ENCODE measurements at places on chromosomes 7 and 10.

GRCh38 chr7:80946858-80947257, 28.0 kb upstream of the SEMA3C start:
- no peak for DNase-seq

DNA sequence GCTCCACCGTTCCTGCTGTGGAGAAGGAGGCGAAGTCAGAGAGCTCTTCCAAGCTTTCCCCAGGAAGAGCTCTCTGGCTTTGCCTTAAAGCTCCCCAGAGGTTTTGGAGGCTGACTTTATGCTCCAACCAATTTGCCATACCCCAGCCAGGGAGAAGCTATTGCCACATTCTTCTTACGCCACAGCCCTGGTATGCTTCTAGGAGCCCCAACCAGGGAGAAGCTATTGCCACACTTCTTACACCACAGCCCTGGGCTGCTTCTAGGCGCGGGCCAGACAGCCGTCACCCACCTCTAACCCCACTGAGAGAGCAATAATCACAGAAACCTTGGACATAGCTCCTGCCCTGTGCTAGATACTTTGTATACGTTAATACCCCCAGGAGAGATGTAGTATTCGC, 951 bp downstream of the ELOVL3 start:
- DNase-seq, result no peak

DNA sequence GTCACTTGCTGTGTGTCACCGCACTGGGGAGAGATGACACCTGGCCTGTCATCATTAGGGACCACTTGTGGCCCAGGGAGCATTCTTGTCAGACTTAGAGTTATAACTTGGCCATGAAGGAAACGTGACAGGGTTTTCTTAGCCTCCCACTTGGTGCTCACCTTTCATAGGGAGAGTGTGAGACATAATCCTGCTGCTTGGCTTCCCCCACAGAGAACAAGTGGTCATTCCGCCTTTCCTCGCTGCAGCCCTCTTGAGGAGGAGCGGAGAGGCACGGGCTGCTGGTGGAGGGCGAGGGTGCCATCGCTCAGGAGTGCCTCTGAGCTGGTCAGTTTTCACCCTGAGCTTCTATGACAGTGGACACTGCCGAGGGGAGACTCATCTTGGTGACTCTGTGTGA, 125.0 kb upstream of the GJD4 start:
- DNase-seq, result no peak

DNA sequence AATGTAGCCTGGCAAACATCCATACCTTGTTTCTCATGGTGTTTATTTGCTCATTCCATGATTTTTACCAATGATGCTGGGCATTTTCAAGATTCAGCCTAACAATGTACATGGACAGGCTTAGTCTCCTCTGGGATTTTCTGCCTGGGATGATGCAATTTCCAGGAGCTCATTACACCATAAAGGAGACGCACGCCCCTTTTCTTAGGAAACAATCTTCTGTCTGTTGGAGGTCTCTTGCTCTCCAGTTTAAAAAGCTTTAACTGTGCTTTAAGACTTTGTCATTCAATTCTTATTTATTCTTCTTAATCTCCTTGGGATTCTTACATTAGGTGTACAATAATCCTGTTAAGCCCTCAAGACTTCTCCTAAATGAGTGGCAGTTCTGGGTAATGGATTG, 150.3 kb upstream of the NRP1 start:
- DNase-seq, result no peak

GRCh38 chr7:120760050-120760449, 97.9 kb downstream of the TSPAN12 start:
- DNase-seq, result no peak

DNA sequence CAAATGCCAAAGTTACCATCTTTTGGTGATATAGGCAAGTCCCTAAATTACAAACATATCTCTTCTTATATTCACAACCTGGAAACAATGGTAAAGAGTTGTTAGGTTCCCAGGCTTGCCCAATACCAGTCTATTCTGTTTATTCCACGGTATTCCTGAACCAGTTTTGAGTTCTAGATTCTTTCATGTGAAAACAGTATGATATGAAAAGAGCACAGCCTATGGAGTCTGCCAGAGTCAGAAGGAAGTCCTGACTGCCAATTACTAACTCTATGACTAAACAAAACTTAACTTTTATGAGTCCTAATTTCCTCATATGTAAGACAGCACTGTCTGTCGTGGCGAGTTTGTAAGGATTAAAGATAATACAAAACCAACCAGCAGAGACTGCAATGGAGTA, 5.6 kb downstream of the ABI1 start:
- DNase-seq, result no peak

DNA sequence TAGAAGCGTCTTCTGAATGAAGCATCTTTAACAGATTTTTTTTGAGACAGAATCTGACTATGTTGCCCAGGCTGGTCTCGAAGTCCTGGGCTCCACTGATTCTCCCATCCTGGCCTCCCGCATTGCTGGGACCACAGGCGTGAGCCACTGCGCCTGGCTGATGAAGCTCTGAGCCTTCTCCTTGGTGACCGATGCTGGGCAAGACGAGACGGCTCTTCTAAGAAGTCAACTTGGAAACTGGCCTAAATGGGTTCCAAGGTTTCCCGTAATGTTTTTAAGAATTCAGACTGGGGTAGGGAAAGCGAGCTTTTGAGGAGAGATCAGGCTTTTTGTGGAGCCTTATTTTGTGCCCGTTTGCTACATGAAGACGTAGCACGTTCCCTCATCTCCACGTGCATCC, 224.5 kb downstream of the ZMYND11 start:
- no peak for DNase-seq

GRCh38 chr10:31866118-31866670, 62.4 kb downstream of the ARHGAP12 start:
- DNase-seq, result no peak

- DNase-seq, result no peak
Measured at GRCh38 chr10:112026438-112026837, 157.1 kb downstream of the GPAM start.

DNA sequence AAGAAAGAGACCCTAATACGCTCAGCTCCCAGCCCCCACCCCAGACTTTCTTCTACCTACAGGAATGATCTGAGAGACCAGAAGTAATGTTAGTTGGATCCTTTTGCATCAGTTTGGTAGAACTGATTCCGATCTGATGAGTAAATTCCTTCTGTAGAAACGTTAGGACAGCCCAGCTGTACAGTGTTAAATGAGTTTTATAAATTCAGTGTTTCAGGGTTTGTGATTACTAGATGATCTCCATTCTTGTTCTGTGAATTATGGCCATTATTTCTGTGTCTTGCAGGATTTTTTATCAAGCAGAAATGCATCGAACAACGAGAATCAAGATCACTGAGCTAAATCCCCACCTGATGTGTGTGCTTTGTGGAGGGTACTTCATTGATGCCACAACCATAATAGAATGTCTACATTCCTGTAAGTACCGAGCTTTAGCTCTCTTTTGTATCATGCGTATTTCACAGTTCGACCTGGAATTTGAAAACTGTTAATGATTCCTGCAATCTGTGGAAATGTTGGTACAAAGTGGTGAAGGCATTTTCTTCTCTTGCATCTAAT, 5.3 kb downstream of the BMI1 start:
- DNase-seq, result no peak

DNA sequence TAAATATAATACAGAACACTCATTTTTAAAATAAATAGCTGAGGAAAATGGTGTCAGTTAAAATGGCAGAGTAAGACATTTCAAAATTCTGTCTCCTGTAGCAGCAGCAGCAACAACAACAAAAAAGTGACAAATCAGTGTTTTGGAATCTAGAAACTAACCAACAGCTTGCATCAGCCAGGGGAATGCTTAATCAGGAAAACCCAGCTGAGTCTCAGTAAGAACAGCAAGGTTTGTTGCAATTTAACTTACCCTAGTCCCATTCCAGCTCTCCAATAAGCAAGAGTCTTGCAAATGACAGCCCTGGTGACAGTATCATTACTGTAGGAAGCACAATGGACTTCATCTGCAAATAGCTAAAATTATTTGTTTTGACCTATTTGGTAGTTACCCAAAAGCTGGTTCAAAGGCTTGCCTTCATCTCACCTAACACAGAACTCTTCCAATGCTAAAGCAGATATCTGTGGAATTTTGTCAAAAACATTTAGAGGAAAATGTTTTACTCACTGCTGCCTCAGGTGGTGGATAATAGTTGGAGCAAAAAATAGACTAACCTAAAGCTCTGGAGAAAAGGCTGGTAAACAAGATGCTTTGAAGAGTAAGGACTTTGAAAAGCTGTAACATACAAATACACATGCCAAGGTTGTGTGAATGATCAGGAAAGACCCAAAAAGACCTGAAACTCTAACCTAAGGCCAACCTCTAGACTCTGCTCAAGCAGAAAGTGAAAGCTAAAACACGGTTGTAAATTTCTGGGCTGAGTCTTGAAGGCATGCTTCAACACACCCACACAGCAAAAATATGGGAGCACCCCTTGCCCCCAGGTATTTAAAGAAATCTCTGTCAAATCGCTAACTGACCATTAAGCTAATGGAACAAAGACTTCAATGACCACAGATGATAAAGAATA, 9.9 kb upstream of the ARHGAP22 start:
- no peak for DNase-seq

DNA sequence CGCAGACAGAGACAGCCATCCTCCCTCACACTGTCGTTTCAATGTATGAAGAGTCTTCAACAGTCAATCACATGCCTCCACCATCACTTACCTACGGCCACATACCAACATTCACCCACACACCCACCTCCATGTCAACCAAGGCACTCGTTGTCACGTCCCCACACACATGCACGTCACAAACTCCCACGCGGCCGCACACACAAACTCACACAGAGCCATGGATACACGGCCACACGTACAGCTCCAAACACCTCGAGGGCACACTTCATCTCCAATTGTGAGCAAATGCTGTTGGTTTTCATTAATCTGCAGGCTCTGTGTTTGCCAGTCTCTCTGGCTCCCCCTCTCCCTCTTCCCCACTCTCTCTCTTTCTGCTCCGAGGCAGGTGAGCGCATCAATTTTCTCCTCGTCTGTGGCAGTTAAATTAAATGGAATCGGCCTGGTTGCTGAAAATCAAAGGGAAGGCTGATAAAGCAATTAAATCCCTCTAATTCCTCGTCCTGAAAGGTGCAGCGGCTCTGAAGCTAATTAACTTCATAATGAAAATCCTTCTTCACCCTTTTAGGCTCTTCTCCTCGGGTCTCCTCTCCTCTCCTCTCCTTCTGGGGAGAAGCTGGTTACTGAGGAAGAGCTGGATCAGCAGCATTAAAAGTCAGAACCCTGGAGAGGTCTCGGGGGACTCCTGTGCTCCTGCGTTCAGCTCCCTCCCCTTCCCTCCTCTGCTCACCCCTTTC, 53.8 kb upstream of the SLF2 start:
- no peak for DNase-seq

GRCh38 chr10:61096056-61096455, 152.1 kb upstream of the RHOBTB1 start:
- no peak for DNase-seq

DNA sequence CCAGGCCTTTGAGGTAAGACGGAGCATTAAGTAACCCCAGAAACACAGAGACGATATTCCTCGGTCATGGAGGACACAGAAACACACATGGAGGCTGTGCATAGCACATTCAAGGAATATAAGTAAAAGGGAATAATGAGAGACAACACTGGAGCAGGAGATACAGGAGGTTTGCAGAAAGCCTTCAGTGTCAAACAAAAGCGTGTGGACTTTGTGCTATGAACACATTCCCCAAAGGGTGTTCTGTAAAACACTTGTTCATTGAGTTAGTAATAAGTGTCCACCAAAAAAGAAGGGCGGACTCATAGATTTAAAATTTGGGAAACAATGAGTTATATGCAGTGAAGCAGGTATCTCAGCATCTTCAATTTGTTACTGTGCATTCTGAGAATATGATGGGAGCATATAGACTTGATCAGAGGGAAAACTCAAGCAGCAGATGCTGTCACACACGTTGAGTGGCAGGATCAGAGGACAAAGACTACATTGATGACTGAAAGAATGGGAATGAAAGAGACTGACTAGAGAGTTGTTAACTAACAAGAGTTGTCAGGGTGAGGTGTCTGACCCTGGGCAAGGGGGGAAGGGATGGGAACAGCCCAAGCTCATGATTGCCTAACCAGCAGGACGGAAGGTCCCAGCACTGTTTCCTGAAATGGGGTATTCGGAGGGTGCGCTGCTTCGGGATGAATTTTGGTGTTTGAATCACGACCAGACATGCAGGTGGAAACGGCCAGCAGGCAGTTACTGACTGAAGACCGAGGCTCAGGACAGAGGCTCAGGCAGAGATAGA, 85.2 kb upstream of the VIPR2 start:
- DNase-seq, result no peak

- no peak for DNase-seq
Measured at GRCh38 chr7:81527651-81528050, 242.2 kb downstream of the HGF start.

DNA sequence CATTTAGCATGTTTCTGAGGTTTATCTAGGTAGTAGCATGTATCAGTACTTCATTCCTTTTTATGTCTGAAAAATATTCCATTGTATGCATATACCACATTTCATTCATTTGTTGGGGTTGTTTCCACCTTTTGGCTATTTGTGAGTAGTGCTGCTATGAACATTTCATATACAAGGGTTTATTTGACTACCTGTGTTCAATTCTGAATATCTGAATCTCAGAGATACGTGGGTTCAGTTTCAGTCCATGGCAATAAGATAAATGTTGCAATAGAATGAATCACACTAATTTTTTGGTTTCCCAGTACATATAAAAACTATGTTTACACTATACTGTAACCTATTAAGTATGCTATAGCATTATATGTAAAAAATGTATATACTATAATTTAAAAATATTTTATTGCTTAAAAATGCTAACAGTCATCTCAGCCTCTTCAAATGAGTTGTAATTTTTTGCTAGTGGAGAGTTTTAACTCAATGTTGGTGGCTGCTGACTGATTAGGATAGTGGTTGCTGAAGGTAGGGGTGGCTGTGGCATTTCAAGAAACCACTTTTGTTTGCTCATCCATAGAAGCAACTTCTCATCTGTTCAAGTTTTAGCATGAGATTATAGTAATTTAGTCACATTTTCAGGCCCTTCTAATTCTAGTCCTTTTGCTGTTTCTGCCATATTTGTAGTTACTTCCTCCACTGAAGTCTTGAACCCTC, 13.9 kb downstream of the PLEKHA1 start:
- DNase-seq, result no peak

GRCh38 chr7:9091282-9091681, 657.9 kb downstream of the NXPH1 start:
- DNase-seq, result no peak

DNA sequence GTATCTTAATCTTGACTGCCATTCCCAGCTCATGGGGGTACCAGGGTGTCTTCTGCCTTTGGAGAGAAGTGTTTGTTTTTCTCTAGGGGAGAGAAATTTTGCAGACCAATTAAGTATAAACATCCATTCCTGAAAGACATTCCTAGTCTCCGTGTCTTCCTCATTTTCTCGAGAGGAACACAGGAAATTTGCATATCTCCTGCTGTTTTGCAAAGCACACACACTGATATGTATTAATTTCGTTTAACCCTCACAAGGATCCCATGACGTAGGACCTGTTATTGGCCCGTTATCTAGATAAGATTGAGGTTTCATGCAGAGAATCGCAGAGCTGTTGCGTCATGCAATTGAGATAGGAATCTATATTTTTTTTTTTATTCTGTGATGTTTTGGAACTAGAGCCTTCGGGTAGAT, 944 bp downstream of the RHBDD2 start:
- no peak for DNase-seq

GRCh38 chr10:69449841-69450240, 1.4 kb upstream of the TSPAN15 start:
- DNase-seq, result no peak

Measured in right kidney (tissue), 9 donors.